HCEC 1CT (cell line): ENCODE measurements at places on chromosomes 7 and 10.

- DNase-seq, result no peak
Measured at GRCh38 chr7:13724977-13725566, 264.4 kb downstream of the ETV1 start.

DNA sequence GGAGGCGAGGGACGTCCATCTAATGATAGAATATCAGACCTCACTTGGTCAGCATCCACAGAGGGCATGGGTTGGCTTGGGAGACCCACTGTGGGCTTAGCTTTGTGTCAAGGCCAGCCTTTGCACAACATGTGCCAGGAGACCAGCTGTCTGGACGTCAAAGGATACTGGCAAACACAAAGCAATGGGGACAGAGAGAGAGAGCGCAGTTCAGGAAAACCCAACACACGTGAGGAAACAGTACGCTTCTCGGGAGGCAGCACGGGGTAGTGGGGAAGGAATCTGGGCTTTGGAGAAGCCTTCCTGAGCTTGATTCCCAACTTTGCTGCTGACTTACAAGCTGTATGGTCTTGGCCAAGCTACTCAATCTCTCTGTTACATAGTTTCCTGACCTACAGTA is 14.7 kb downstream of the PRLHR start:
- DNase-seq, result no peak

DNA sequence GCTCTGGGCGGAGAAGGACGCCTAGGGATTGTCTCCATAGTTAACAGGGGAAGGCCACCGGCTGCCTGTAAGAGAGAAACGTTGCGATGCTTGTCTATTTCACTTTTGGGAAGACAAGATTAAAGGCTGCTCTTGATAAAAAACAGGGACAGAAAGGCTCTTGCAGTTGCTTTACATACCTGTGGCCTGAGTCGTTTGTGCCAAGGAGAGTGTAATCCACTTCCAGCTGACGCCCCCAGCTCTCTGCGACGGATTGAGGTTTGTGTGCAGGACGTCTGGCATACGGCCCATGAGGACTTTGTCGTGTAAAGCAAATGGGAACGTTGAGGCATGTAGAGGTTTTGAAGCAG is 1.1 kb downstream of the MAP3K8 start:
- DNase-seq, result peak; percentile 45

DNA sequence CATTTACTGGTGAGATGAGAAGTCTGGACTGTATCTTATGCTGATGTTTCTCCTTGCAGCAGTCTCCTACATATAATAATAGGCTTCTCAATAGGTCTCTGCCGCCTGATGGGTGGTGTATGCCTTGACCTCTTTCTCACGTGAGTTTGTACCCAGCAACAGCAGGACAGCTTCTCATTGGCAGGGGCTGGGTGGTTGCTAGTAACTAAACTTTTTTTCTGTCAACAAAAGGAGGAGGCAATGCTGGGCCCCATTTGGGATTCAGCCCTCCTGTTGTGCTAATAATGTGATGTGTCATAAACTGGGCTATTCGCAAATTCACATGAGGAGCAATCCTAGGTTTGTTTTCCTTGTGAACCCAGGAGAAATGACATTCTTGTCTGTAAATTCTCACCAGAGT is 533.6 kb downstream of the GATA3 start:
- DNase-seq, result no peak

DNA sequence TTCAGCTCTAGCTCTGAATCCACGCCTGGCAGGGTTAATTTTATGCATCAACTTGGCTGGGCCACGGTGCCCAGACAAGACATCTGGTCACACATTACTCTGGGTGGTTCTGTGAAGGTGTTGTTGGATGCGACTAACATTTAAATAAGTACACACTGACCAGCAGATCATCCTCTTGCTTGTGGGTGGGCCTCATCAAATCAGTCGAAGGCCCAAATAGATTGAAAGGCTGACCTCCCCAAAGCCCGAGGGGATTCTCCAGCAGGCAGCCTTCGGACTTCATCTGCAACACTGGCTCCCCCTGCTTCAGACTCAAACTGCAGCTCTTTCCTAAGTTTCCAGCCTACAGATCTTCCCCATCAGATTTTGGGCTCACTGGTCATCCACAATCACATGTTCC is 53.6 kb downstream of the SFMBT2 start:
- DNase-seq, result no peak

DNA sequence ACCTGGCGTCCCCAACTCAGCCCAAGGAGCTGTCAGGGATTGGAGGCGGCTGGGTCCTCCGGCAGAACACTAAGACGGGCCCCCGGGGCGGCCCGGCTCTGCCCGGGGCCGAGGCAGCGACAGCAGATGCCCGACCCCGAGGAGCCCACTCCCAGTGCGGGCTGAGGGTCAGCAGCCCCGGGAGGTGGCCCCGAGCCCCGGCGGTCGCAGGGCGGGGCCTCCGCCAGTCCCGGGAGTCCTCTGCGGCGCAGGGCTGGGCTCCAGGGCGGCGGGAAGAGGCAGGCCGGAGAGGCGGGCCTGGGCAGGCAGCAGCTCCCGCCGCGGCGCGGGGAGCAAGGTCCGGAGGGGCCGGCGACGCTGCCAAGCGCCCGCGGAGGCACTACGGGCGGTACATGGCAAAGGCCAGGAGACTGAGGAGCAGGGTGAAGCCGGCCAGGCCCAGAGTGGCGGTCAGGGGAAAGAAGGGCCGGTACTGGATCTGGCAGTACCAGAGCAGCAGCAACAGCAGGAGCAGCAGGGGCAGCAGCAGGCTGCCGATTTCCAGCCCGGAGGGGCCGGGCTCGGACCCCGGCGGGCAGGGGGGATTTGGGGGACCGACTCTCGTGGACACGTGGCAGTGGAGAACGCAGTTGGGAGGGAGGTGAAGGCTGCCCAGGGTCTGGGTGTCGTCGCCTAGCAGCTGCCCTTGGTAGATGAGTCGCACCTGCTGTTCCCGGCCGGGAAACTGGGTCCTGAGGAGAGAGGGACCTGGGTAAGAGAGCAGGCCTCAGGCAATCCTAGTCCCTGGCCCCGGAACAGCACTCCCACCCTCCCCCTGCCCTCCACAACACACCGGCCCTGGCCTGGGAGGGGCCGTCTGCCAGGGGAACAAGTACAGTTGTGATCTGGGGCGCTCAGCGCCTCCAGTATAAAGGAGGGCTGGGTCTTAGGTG is 827 bp upstream of the FASTK start:
- peak; percentile 30 for DNase-seq

DNA sequence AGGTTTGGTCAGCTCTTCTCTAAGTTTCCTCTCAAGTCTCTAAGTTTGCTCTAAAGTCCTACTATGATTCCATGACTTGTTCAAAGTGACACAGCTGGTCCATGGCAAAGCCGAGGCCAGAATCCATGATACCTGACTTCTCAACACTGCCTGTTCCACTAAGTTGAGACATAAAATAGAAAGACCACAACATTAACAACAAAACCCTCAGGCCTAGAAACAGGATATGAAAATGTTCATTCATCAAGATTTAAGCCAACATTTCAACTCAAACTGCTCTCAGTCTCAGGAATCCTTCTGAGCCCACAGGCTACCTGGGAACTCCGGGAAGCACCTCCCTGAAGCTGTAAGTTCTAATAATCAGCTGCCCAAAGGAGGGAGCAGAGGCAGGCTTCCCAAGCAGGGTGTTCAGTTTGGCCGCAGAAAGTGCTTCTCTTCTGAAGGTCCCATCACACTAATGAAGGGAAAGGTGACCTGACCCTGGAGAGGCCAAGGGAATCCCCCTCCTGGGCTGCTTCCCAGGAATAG is 62.9 kb downstream of the STK17A start:
- DNase-seq, result no peak

GRCh38 chr10:131685007-131685406 is 215.8 kb upstream of the PPP2R2D start:
- DNase-seq, result no peak

- peak; percentile 51 for DNase-seq
Measured at GRCh38 chr7:113209449-113210203, 91.3 kb upstream of the SMIM30 start.

DNA sequence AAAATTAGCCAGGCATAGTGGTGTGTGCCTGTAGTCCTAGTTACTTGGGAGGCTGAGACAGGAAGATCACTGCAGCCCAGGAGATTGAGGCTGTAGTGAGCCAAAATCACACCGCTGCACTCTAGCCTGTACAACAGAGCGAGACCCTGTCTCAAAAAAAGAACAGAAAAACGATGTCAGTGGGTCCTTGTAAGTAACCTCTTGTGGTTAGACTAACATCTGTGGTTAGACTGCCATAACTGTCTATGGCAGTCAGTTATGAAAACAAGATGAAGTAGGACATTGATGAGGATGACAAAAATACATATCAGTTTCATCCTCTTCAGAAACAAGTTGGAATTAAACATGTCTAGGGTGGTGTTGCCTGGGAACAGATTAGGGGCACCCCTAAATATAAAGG is 53.3 kb downstream of the AKAP9 start:
- no peak for DNase-seq

- DNase-seq, result no peak
Measured at GRCh38 chr10:131662851-131663250, 238.0 kb upstream of the PPP2R2D start.

GRCh38 chr7:362402-363096 is 72.6 kb downstream of the FOXL3 start:
- DNase-seq, result no peak

GRCh38 chr10:94103801-94104221 is 110.1 kb downstream of the PLCE1 start:
- peak; percentile 86 for DNase-seq

- DNase-seq, result no peak
Measured at GRCh38 chr7:47047384-47047783, 534.5 kb downstream of the TNS3 start.

GRCh38 chr10:12838366-12838765 is 163.1 kb downstream of the CCDC3 start:
- DNase-seq, result no peak

- DNase-seq, result no peak
Measured at GRCh38 chr7:149720372-149721083, 52.9 kb downstream of the ZNF467 start.

DNA sequence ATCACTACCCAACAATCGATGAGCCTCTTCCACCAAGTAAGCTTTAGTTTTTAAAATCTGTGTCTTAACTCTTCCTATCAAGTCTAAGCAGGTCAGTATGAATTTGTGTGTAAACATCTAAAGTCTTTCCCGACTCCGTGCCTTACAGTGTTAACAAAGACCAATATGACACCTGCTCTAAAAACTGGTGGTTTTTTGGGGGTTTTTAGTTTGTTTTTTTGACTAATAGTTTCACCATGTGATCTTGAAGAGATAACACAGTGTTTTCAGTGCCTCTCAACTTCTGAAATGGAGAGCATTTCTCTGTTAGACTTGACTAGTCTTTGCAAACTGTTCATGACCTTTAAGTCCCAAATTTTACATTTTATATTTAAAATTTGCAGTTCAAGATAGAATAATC is 132.0 kb upstream of the STK17A start:
- DNase-seq, result no peak

DNA sequence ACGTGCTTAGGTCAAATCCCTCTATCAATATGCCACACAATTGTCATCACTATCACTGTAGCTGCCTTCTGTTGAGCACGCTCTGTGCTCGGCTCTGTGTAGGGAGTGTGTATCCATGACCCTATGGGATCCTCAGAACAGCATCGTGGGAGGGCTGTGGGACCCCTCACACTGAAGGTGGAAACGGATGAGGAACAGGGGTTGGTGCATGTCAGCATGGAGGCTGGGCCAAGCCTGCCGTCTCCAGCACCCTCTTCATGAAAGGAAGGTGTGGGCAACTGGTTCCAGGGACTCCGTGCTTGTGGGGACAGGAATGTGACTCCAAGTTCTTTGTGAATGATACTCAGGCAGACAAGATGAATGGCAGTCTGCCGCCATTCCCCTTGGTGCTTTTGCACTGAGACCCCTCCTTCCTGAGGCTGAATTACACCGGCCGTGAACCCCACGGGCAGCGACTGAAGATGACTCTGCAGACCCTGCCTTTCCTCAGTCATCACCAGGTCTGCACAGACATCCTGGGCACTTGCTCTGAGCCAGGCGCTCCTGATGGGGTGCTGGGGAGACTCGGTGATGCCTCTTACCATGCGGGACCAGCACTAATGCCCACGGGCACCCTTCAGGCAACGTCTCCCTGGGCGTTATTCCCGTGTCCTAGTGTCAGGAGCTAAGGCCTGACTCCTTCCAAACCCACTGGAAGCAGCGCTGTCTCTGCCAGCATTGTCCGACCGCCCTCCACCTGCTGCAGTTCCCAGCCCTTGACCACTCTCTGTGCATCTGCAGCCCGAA is 495.2 kb downstream of the TCERG1L start:
- no peak for DNase-seq

- DNase-seq, result no peak
Measured at GRCh38 chr10:132938472-132939339, 3.7 kb downstream of the CFAP46 start.

- no peak for DNase-seq
Measured at GRCh38 chr7:70415179-70415972, 716.6 kb upstream of the GALNT17 start.

DNA sequence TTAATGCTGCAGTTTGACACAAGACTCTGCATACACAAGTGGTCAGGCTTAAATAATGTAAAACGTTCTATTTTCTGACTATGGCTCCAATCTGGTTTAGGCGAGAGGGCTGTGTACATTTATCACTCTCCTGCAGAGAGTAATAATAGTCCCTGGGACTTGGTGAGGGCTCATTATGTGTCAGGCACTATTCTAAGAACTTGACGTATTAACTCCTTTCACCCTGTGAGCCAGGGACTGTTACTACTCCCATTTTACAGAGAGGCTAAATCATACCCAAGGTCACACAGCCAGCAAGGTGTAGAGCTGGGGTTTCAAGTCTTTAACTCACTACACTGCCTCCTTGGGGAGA is 187.2 kb upstream of the LYZL2 start:
- no peak for DNase-seq

GRCh38 chr7:83613232-83613631 is 35.7 kb downstream of the SEMA3E start:
- DNase-seq, result no peak

DNA sequence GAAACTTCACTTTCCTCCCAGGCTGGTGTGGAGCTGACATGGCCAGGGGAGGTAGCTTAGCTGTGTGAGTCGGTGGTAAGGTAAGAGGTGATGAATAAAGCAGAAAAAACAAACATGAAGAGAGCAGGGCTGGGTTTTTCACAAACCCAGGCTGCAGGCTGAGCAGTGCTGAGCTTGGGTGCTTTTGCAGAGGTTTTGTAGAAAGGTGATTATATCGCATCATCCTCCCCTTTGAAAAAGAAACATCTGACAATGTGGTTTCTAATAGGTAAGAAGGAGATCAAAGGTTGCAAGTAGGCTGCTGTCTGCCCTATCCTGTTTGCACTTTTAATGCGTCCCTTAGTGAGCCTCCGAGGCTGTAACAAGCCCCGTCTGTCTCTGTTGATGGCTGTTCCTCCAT is 69.6 kb upstream of the GRM8 start:
- DNase-seq, result no peak

GRCh38 chr7:24323961-24324480 is 40.0 kb downstream of the NPY start:
- DNase-seq, result no peak

DNA sequence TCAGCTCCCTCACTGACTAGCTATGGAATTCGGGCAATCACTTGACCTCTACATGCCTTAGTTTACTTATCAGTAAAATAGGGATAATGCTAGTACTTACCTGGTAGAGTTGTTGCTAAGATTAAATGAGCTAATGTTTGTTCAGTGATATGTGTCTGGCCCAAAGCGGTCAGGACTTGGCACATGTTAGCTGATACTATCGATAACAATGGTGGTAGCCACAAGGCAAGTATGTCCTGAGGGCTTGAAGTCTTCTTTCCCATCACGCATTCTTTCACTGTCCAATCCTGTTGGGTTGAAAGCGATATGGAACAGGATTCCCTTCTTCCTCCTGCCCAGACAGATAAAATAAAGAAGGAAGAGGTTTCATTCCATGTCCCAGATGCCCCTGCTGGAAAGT is 25.5 kb upstream of the MXI1 start:
- DNase-seq, result no peak
